Pons (tissue), 1 donor: ENCODE measurements at places on chromosomes 11 and 22.

DNA sequence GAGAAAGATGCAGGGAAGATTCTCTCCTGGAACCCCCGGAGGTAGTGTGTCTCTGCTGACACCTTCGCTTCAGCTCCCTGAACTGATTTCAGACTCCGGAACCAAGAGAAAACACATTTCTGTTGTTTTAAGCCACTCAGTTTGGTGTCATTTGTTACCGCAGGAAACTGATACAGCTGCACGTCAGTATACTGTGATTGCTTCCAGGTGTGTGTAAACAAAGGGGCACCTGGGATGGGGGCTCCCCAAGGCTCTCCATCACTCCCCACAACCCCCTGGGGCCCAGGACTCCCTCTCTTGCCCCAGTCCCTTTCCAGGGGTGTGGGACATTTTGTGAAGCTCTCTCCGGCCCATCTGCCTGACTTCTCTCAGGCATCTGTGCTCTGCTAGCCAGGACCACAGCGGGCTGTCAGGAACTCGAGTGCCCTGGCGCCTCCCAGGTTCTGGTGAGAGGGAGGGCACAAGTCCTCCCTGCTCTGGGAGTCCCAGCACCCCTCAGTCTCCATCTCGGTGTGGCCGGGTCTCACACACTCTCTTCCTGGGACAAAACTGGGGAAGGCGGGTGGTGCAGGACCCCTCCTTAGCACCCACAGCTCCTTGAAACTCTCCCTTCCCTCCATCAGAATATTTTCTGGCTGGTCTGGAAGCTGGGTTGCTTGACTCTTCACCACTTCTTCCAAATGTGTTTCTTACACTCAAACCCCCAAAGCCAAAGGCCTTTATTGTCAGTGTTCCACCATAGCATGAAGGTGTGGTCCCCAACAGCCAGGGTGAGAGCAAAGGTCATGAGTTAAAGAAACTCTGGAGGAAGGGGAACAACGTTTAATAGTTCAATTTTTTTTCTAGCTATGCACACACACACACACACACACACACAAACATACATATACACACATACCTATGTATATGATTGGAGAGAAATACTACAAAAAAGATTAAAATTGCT is 35.0 kb upstream of the TSKU start:
- DNase-seq, result no peak

- no peak for DNase-seq
Observed at GRCh38 chr11:69721106-69721505, 17.3 kb upstream of the FGF19 start.

DNA sequence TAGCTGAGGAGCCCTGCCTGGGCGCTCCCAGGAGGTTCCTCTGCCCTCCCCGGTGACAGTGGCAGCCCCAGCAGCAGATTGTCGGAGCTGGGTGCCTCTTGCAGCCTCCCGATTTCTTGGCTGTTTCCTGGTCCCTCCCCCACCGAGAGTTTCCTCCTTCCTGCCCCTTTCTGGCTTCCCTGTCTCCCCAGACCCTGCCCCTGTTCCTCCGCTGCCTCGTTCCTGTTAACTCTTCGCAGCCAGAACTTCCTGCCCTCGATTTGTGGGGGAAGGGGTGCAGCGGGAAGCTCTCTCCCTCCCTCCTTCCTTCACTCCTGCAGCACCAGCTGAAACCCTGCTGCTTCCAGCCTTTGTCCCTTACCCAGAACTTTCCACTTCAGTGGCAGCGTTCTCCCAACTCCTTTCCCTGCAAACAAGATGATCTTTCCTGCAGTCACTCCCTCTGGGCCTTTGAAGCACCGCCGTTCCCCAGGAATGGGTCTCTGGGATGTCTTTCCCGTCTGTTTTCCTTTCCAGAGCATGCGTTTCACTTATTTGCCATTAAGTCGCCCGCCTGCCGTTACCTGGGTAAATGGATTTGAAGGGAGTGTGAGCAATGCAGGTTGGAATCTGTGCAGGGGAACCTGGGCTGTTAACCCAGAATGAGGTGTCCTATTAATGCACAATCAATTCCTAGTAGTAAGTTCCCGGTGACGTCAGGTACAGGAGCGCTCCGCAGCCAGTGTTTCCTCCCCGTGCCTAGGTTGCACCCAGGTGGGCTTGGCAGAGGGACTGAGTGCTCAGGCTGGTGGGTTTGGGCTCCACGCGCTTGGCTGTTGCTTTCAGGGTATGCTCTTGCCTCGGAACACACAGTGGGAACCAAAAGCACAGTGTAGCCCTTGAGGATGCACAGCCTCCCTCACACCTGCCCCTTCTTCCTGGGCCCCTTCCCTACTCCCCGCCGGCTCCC is 4.3 kb downstream of the GRK2 start:
- no peak for DNase-seq

- DNase-seq, result no peak
Observed at GRCh38 chr11:416757-417621, 2.2 kb upstream of the SIGIRR start.

DNA sequence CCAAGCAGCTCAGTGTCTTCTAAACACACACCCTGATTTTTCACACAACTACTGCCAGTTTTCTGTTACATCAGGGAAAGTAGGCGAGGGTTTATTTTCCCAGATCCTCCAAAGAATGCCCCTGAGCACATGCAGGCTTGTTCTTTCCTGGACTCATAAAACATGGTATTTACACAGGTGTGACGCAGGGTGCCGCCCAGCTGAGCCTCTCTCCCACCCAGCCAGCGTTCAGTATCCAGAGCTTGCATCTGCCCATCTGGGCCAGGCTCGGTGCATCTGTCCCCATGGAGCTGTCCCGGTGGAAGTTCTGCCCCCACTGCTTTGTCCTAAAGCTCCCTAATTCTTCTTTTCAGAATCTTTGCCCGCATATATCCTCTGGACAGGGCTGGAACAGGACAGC is 44.8 kb upstream of the ISX start:
- no peak for DNase-seq
